ENCODE measurements at places on chromosomes 13 and 19.

- no peak for DNase-seq
Measured at GRCh38 chr13:95620030-95620824, 24.3 kb downstream of the DZIP1 start.

DNA sequence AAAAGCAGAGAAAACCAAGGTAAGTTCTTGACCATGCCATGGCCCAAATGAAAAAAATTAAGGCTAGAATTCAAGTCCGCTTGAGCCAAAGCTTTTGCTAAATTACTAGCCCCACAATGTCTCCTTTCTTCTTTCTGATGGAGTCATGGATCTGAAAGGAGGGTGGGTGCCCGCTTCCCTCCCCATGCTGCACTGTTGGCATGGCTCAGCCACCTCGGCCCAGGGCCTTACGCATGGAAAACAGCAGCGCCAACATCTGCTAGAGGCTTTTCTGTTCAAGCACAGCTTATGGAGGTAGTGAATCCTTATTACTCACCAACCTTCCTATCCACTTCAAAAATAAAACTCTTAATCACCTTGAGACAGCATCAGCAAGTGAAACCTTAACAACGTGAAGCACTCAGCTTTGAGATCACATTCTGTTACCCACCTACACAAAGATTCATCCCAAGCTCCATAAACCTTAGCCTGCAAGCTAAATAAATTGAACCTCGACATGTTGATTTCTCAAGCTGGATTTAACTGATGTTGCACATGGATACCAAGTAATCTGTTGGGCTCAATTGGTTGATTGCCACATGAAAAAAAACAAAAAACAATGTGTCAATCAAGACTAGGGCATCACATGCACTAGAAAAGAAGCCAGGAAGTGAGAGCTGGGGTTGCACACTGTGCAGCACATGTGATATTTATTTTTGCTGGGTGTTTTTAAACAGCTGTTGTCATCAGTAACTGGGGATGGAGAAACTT lies 43.4 kb downstream of the TPT1 start:
- DNase-seq, result no peak

DNA sequence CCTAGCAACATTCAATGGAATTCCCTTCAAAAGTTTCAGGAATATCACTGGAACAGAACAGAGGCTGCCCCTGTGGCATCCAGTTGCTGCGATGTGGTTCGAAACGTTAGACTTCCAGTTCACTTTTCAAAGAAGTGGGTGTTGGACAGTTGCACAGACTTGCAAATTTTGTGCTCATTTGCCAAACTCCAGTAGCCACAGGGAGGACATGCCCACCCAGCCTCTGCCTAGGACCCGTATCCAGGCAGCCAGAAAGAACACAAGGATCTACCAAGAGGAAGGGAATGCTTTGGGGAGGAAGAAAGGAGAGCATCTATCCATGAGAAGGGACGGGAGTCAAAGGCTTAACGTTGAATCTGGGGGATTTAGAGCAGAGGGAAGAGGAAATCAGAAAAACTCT lies at the start of gene METTL21C:
Gene METTL21C, minus strand, starts transcription at position 108 of the 400 bp plus-strand sequence. CDS start 546 bp downstream, outside the sequence.
- no peak for DNase-seq

GRCh38 chr13:102945886-102946285 lies 100.1 kb downstream of the ERCC5 start:
- DNase-seq, result no peak

- no peak for DNase-seq
Measured at GRCh38 chr19:8194528-8195267, 14.5 kb upstream of the CERS4 start.

DNA sequence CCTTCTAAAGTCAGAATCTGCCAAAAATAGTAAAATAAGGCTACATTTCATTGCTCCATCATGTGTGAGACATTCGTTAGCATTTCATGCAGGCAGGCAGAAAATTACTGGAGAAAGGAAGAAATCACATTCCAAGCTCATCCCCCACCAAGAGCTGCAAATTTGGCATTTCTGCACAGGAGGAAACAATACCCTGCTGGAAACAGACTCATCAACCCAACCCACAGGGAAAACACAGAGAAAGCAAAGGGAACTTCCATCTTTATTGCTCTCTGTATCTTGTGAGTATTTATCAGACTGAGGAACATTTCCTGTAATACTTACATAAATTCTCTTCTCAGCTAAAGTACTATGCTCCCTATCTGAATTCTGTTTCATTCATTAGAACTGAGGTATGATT lies 95.7 kb downstream of the KCTD12 start:
- DNase-seq, result no peak

DNA sequence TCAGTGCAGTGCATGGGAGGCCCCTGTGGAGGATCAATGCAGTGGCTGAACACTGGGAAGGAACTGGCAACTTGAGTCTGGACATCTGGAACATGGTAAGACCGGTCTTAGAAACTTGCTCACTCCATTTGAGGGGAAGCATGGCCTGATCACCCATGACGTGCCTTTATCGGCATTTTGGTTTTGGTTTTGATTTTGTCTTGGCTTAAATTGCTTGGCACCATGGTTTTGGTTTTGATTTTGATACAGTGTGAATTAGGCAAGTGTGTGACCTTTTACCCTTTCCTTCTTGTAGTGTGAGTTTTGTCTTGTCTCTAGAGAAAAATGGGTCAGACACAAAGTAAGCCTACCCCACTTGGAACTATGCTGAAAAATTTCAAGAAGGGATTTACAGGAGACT lies 77.3 kb downstream of the ZNF486 start:
- no peak for DNase-seq

- DNase-seq, result no peak
Measured at GRCh38 chr19:15274477-15274876, 42.2 kb upstream of the EPHX3 start.

- no peak for DNase-seq
Measured at GRCh38 chr13:67275351-67275960, 45.3 kb upstream of the PCDH9 start.

DNA sequence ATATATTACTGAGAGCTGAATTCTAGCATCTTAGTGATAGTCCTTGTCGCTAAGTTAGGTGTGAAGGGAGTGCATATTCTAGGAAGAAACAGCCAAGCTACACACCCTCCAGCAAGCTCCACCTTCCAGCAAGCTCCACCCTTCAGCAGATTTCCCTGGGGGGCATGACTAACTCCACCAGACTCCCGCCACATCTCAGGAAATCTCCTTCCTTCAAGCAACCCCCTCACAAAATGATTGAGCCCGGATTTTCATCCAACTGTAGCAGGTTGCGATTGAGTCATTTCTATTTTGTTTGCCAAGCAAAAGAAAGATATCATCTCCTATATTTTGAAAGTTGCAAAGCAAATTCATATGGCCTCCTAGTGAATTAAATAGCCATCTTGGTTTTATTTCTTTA lies 162.1 kb upstream of the TMTC4 start:
- peak; percentile 73 for DNase-seq

DNA sequence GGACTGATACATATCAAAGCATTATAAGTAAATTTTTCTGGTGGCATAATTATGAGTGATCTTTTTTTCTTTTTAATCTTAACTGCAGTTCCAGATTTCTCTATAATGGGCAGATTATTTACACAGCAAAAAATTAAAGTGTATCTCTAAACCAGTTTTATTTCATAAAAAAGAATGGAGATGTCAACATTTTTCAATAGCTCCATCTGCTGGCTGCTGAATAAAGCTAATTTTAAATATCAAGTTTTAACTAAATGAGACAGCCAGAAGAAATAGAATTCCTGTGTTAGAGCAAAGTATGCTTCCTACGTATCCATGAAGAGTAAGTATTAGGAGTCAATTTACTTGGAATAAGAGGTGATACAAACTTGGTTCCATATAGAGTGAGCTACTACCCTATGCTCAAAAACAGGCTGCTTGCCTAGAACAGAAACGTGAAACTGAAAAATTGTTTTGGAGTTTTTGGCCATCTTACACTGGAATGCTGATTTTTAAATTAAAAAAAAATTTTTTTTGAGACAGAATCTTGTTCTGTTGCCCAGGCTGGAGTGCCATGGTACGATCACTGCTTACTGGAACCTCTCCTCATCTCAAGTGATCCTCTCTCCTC lies 5.0 kb upstream of the PDS5B start:
- DNase-seq, result peak; percentile 27

DNA sequence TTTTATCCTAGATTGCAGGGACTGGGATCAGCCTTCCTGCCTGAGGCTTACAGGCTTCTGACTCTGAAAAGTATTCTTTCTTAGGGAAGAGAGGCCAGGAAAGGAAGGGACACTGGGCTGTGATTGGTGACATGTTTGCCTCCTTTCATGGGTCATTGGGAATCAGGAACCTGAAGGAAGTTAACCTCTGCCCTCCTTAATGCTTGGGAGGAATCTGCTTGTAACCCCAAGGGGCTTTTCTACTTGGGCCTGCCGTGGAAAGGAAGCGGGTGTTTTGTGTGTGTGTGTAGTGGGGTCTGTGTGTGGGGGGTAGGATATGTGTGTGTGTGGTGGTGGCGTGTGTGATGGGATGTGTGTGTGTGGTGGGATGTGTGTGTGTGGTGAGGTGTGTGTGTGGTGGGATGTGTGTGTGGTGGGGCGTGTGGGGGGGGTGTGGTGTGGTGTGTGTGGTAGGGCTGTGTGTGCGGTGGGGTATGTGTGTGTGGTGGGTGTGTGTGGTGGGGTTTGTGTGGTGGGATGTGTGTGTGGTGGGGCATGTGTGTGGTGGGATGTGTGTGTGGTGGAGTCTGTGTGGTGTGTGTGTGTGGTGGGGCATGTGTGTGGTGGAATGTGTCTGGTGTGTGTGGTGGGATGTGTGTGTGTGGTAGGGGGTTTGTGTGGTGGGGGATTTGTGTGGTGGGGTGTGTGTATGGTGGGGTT lies 41.3 kb upstream of the NPAS1 start:
- DNase-seq, result no peak
